ENCODE measurements at places on chromosomes 13 and 19.

GRCh38 chr19:54803410-54803809 is at the start of gene KIR2DL4:
TSS of gene KIR2DL4 (plus strand) at chr19:54803610. CDS start at chr19:54803652, 42 bp downstream.
- DNase-seq, result no peak

GRCh38 chr19:50713556-50714236 is 5.9 kb downstream of the SHANK1 start:
- no peak for DNase-seq

- peak; percentile 78 for DNase-seq
Measured at GRCh38 chr19:18173572-18174288, at the start of gene IFI30. TSS of gene IFI30 (plus strand) at chr19:18173813. CDS start at chr19:18173842, 29 bp downstream.

GRCh38 chr19:10262771-10263170 is 8.1 kb upstream of the ICAM1 start:
- DNase-seq, result no peak

DNA sequence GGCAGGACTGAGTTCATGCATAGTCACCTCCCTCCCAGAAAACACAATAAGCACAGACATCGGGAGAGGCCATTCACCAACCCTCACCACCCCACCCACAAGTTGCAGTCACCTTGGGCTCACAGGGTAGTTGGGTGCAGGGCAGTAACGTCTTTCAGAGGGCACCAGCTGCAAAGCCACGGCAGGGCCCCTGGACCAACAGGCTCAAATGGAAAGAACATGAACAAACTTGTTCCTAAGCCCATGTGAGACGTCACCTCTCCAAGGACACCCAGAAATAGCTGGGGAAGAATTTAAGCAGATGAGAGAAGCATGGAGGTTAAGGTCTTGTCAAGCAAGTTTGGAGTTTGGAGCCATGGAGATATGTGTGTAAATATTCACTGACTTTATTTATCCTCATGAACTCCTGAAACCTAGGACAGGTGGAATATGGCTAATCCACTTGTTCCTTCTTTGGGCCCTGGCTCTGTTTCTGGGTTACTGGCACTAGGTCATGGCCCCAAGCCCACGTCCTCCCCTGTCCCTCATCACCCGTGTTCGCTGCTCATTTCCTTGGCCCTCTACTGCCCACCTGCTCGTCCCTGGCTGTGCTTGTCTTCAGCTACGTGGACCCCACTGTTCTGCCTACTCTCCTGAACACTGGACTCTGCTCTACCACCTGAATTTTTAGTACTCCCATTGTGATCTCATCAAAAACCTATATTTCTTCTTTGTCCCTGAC is 40.4 kb downstream of the SACS start:
- DNase-seq, result no peak

DNA sequence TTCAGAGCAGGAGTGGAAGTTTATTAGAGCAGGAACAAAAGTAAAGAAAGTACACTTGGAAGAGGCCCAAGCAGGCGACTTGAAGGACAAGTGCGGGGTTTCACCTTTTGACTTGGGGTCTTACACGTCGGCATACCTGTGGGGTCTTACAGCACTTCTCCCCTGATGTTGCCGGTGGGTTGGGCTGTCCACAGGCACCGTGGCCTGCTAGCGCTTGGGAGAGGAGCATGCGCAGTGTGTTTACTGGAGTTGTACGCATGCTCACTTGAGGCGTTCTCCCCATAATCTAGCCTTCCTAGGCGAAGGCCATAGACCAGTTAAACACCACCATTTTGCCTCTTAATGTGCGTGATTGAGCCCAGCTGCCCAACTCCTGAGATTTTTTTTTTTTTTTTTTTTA is 25.0 kb upstream of the PLEKHF1 start:
- no peak for DNase-seq

DNA sequence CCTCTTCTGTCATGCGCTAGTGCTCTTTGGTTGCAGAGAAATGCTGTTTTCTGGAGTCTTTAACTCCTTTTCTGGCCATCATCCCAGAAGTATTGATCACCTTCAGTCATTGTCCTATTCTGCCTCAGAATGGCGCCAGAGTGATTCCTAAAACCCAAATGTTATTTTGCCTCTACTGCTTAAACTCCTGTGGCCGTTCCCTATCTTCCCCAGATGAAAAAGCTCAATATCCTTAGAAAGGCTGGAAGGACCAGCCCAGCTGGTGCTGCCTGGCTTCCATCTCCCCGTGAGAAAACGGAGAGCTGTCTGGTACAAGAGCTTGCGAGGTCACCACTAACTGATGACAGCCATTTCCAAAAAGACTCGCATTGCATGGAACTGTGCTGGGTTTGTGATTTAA is 179.1 kb downstream of the RBM26 start:
- no peak for DNase-seq

DNA sequence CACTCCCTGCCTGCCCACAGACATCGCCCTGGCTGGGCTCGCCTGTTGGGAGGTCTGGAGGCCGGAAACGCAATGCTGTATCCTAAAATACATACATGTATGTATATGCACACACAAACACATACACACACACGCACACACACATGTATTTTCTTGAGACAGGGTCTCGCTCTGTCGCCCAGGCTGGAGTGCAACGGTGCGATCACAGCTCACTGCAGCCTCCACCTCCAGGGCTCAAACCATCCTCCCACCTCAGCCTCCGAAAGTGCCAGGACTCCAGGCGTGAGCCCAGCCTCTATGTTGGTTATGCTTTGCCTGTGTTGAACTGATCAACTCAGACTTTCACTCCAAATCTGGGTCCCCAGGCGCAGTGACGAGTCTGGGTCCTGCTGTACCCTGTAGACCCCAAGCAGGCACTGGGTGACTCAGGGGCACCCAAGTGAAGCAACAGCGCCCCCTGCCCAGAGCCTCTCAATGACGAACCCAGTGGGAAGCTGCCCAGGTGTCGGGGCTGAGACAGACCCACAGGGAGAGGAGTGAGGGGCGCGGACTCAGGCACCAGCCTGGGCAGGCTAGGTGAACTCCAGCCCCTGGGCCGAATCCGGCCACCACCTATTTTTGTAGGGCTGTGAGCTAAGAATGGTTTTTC is 27.4 kb upstream of the CACTIN start:
- no peak for DNase-seq

DNA sequence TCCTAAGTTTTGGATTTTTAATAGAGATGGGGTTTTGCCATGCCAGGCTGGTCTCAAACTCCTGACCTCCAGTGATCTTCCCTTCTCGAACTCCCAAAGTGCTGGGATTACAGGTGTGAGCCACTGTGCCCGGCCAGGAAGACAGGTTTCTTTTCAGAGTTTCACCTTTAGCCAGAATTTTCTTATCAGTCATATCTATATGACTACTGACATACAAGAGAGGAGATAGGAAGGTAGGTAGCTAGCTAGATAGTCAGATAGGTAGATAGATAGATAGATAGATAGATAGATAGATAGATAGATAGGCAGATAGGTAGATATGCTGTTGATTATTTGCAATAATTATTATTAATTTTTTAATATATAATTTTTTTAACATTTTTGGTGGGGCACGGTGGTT is 7.6 kb downstream of the CBLC start:
- no peak for DNase-seq

- DNase-seq, result no peak
Measured at GRCh38 chr19:35471946-35472345, 18.3 kb downstream of the KRTDAP start.

DNA sequence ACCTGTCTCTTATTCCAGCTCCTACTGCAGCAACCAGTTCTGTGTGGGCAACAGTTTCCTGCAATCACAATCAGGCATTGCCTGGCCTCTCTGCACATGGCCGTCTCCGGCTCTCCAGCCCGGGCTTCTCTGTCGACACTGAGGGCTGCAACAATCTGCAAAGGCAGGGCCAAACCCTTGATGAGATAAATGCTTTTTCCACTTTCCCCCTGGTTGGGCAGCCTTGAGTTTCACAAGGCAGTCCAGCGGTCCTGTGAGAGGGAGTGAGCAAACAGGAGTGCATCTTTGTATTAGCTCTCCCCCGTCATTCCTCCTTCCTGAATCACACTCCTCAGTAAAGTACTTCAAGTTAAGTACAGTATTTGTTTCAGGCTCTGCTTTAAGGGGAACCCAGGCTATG is 40.7 kb upstream of the VWA8 start:
- peak; percentile 78 for DNase-seq

- DNase-seq, result no peak
Measured at GRCh38 chr19:31883296-31883990, 462.0 kb upstream of the ZNF507 start.

- no peak for DNase-seq
Measured at GRCh38 chr13:45102136-45102507, 18.2 kb upstream of the GTF2F2 start.

Data from AG08395 (cell line).